ENCODE measurements at places on chromosomes 11 and 22. TPM values are rescaled to one million over a fixed set of nuclear protein-coding genes. Genes with fewer than 3 reads are reported as not detected.
A peak's percentile ranks its signal among the peaks of the same experiment; 100 is the strongest.

- no peak for DNase-seq
Observed at GRCh38 chr22:29700206-29700899, 19.4 kb upstream of the CABP7 start.

DNA sequence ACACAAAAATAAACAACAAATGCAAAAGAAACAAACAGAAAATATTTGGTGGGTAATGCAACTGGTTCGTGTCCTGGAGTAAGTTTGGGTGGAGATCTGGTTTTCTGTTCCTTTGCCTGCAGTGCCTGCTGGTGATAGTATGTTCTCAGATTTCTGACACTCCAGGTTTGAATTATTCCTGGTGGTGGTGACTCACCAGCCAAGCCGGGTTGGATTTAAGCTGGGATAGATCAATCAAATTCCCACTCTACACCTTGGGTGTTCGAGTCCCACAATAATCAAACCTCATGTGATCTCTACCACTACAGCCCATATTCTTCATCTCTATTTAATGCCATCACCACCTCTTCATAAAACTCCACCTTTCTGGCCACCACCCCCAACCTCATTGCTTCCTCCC lies 421.8 kb downstream of the NTM start:
- DNase-seq = no peak

- peak; percentile 78 for DNase-seq
Observed at GRCh38 chr22:40491990-40492631, 121.7 kb downstream of the SGSM3 start.

DNA sequence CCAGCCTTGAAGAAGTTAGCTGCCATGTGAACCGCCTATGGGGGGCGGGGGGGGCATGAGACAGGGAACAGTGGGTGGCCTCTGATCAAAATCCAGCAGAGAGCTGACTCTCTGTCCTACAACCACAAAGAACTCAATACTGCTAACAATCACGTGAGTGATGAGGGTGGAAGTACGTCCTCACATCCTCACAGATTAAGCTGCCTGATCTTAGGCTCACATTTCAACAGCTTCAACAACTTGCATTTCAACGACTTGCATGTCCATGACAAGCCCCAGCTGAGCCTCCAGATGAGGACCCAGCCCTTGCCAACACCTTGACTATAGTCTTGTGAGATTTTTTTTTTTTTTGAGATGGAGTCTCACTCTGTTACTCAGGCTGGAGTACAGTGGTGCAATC lies 51.6 kb downstream of the CLMP start:
- no peak for DNase-seq

DNA sequence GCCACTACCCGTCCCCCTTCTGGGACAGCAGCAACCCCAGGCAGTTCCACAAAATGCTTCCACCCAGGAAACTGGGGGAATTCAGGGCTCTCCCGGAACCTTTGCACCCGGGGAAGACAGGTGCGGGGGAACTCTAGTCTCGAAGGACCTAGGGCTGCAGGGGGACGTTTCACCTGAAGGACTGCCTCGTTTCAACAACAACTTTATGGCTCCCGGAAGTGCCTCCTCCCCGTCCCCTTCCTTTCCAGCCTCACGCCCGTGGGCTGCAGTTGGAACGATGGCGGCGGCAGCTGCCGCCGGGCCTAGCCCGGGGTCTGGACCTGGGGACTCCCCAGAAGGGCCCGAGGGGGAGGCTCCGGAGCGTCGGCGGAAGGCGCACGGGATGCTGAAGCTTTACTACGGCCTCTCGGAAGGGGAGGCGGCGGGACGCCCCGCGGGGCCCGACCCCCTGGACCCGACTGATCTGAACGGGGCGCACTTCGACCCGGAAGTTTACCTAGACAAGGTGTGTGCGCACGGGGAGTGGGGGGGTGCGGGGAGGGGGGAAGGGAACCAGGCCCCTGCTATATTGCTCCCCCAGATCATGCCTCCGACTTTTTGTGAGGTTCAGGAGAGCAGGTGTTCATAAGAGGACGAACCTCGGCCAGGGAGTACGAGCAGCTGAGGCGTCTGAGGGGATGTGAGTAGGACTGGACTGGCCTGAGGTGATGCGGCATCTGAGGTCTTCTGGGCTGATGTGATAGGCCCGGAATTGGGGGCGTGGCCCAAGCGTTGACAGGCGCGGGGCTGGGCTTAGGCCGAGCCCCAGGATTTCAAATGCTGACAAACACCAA lies at the start of gene VPS51:
VPS51 (plus strand) TSS at position 241 of the 833 bp plus-strand sequence; CDS start at position 278, 37 bp downstream.
- DNase-seq = peak; percentile 86

- peak; percentile 20 for DNase-seq
Observed at GRCh38 chr22:39627865-39628562, 57.5 kb downstream of the CACNA1I start.

- DNase-seq = no peak
Observed at GRCh38 chr11:116852261-116853031, 15.0 kb upstream of the APOA1 start.

- DNase-seq = no peak
Observed at GRCh38 chr11:2931420-2931746, 2.2 kb upstream of the PHLDA2 start.

- no peak for DNase-seq
Observed at GRCh38 chr22:37015587-37015878, 3.7 kb downstream of the TST start.

GRCh38 chr11:279966-280705 lies 1.9 kb downstream of the NLRP6 start:
- no peak for DNase-seq

GRCh38 chr11:36513965-36514364 lies 3.9 kb upstream of the TRAF6 start:
- no peak for DNase-seq

DNA sequence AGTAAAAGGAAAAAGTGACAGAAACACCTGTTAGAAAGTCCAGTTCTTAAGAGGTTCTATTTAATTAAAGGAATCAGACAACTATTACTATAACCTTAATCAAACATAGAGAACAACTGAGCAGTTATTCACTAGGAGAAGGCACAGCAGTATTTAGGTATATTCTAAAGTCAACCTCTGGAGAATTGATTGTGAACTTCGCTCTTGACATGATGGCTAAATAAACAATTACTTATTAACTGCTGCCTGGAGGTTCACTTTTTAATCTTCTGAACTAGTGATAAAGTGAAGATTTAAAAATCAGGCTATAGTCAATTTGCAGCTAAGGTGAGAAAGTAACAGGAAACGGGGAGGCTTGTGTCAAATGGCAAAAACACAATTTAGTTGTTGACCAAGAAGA lies 557.3 kb downstream of the FAM181B start:
- no peak for DNase-seq

- no peak for DNase-seq
Observed at GRCh38 chr11:46534711-46535110, 59.1 kb downstream of the AMBRA1 start.

DNA sequence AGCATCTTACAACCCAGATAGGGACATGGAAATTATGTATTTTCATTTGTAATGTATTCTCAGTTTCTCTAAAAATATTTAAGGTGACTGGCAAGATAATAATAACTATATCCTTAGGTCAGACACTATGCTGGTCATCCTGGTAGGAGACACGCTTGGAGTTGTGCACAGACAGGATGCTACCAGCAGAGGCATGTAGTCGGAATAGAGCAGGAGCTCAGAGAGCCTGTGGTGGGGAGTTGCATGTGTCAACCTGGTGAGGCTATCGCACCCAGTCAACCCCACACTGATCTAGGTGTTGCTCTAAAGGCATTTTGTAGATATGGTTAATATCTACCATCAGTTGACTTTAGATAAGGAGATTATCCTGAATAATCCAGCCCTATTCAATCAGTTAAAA lies 318.5 kb downstream of the MIAT start:
- no peak for DNase-seq

DNA sequence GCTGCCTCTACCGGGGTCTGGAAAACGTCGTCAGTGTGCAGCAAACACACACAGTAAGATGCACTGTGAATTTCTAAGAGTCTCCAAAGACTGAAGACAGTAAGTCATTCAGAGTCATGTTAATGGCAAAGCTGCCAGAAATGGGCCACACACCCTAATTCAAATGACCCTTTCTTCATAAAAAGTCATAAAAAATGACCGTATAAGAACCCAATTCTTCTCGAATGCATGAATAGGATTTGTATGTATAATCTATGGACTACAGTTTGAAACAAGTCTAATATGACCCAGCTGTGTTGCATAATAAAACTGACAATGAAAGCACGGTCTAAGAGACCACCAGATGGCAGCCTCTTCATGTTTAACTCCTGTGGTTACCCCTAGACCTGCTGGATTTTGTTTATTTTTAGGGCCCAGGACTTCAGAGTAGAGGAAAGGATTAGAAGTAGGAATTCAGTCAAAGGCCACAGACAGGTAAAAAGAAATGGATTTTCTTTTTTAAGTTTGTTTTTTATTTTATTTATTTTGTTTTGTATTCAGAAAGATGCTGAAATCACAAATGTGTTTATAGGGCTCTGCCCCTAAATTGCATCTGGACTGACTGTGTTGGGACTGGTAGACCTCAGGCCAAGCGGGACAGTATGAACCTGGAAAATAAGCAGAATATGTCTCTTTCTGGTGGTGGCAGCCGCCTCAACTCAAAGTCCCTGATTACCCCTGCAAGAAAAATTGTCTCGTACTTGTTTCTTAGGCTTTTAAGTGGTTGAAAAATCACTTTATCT lies 32.1 kb upstream of the SLC5A12 start:
- no peak for DNase-seq

GRCh38 chr22:24805790-24806662 lies at the start of gene SGSM1:
SGSM1 (plus strand) TSS chr22:24806211; CDS start chr22:24806326, 115 bp downstream.
- DNase-seq = peak; percentile 64

GRCh38 chr11:104772806-104773241 lies 125.4 kb downstream of the CASP12 start:
- DNase-seq = peak; percentile 72

GRCh38 chr11:76030286-76030685 lies 176.0 kb downstream of the WNT11 start:
- DNase-seq = no peak

- DNase-seq = no peak
Observed at GRCh38 chr11:12318791-12319438, 58.5 kb upstream of the PARVA start.

- DNase-seq = no peak
Observed at GRCh38 chr11:118082880-118083552, 3.7 kb downstream of the SMIM35 start.

GRCh38 chr11:10930224-10930971 lies 72.5 kb upstream of the ZBED5 start:
- no peak for DNase-seq

DNA sequence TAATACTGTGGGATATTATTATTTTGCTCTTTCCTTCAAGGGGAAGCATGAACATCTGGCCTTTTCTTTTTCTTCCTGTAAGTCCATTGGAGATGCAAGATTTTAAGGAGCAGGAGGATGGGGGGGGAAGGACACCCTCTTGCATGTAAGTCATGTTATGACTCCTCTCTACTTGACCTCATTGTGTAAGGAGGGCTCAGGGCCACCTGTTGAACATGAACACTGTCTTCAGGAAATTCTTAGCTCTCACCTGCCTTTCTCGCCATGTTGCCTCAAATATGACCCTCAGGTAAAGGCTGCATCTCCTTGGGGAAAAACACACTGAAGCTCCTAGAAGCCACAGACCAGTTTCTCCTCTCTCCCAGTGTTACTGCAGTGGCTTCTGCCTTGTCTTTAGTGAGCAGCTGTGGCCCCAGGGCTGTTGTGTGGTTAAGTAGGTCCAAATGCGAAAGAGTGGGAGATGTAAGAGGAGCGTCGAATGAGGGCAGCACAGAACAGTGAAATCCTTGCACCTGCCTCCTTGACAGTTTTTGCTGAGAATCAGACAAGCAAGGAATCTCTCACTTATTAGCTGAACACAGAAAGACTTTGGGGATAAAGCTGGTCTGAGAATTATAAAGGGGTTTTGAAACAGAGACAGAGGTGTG lies 1.3 kb upstream of the RAG1 start:
- no peak for DNase-seq

- no peak for DNase-seq
Observed at GRCh38 chr11:67254798-67255197, 11.5 kb upstream of the GRK2 start.

- DNase-seq = no peak
Observed at GRCh38 chr22:49012712-49013395, 814.8 kb downstream of the BRD1 start.

The BTBD18 gene
- 0.27 TPM for polyA plus RNA-seq

The CSNK1E gene
- 161 TPM for polyA plus RNA-seq

The OR10D3 gene
- not detected for polyA plus RNA-seq

The DAGLA gene
- polyA plus RNA-seq = 4.0 TPM

The MUC2 gene
- 0.02 TPM for polyA plus RNA-seq

The SORL1 gene
- 30.0 TPM for polyA plus RNA-seq

The KRTAP5-7 gene
- 0.18 TPM for polyA plus RNA-seq

The BAIAP2L2 gene
- polyA plus RNA-seq = 0.66 TPM

The MAPK8IP2 gene
- 0.83 TPM for polyA plus RNA-seq
